ENCODE measurements at places on chromosomes 12 and 14. TPM values are rescaled to one million over a fixed set of nuclear protein-coding genes. Genes with fewer than 3 reads are reported as not detected.
A peak's percentile ranks its signal among the peaks of the same experiment; 100 is the strongest.

Gene SLC17A8
- 14.8 TPM for total RNA-seq

DNA sequence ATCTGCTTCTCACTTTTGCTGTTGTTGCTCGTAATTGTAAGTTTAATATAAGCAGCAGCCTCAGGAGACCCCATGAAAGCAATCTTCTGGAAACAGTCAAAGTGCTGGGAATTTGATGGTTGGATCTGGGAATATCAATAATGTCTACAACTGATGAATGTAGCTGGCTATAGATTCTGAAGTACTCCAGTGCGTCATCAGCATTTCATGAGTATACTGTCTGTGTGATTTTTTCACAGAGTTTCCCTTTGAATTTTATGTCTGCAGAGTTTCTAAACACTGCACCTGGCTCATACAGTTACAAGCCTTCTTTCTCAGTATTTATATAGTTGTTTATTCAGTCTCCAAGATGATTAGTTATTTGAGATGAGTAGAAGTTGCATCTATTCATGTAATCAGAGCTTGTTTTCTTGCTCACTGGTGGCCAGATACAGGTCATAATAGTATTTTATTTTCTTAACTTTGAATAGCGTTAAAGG is 222.3 kb downstream of the RAD51B start:
- DNase-seq: no peak

DNA sequence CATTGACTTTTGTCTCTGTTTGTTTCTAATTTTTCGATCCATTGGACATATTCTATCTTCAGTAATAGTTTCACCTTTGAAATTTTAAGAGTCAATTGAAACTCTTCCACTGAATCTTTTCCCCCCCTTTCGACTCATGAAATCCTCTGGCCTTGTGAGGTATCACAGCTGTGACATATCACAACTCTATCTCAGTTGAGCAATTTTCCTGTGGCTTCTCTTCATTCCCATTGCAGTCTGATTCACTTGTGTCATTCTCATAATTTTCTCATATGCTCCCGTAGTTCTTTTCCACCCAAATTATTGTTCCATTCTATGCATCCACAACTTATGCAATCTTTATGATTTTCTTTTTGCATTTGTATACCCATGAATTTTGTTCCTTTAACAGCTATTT is 261.6 kb downstream of the DACT1 start:
- DNase-seq: no peak

GRCh38 chr14:103522649-103523574 is at the start of gene CKB:
TSS of gene CKB (minus strand) at chr14:103522830. CDS start at chr14:103522493, 337 bp downstream.
- DNase-seq: peak; percentile 66

Gene FSCB
- 0.80 TPM for total RNA-seq

GRCh38 chr14:91390165-91390778 is 27.3 kb downstream of the CCDC88C start:
- no peak for DNase-seq

- DNase-seq: no peak
Observed at GRCh38 chr12:64500394-64500793, 48.5 kb downstream of the TBK1 start.

Gene LRFN5
- 2.1 TPM for total RNA-seq

DNA sequence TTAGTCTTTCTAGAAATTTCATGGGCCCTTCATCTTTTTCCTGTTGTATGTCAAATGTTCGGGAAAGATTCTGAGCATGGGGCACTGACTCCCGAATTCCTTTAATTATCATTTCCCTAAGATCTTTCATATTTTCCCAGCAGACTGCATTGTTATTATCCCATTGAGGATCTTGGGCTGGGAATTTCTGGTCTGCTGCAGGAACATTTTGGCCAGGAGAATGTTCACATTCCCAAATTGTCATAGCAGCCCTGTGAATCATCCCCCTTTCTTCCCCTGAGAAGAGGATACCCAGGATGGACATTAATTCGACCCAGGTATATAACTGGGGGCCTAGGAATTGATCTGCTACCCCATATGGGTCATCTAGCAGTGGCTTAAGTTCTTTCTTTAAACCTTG is 112.5 kb downstream of the RIN3 start:
- DNase-seq: no peak

- DNase-seq: no peak
Observed at GRCh38 chr12:112961074-112961473, 17.2 kb upstream of the OAS2 start.

- no peak for DNase-seq
Observed at GRCh38 chr12:103745962-103746361, 95.1 kb downstream of the NT5DC3 start.

- DNase-seq: no peak
Observed at GRCh38 chr14:67785270-67786109, 30.9 kb downstream of the ZFYVE26 start.

DNA sequence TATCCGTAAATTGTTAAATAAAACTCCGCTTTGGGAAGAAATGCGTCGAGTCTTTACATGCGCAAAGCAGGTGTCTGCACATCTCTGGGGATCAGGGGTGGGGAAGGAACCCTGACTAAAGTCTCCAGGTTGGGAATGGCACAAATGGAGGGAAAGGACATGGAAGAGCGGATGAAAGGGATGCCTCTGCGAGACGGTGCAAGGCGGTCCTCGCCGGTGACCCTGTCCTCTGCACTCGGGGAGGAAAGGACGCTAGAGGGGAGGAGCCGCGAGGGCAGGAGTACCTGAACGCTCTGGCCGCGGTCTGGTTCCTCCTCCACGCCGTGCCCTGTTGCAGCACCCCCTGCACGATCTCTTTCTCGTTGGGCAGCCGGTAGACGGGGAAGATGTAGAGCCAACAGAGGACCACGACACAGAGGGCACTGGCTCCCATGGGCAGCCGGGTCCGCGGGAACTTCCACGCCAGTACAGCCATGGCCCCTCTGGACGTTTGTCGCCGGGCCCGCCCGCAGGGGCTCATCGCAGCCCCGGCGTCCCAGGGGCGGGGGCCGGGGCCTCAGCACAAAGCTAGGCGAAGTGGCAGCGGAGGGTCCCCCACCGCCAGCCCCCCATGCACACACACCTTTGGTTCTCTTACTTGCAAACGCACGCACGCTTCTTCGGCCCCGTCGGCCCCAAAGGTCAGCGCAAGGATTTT is 646 bp downstream of the ST8SIA1 start:
- no peak for DNase-seq

DNA sequence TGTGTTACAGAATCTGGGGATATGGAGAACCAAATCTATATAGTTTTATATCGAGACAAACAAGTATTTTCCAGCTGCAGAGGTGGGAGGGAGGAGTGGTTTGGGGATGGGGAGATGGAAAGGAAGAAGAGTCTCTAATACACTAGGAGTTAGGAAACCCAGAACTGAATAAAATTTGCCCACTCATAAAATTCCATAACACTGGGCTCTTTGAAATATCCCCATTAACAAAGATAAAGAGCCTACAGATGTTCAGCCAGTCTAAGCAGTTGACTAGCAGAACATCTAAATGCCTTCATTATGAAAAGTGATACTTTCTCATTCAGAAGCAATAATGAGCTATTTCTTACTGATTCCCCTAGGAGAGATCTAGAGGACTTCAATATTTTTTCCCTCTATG is 151.7 kb upstream of the GZMB start:
- DNase-seq: no peak

Gene PSME1
- total RNA-seq: 192 TPM

GRCh38 chr14:75053396-75054291 is 2.4 kb upstream of the MLH3 start:
- no peak for DNase-seq

GRCh38 chr14:84029720-84030119 is 1500.2 kb upstream of the FLRT2 start:
- DNase-seq: no peak

DNA sequence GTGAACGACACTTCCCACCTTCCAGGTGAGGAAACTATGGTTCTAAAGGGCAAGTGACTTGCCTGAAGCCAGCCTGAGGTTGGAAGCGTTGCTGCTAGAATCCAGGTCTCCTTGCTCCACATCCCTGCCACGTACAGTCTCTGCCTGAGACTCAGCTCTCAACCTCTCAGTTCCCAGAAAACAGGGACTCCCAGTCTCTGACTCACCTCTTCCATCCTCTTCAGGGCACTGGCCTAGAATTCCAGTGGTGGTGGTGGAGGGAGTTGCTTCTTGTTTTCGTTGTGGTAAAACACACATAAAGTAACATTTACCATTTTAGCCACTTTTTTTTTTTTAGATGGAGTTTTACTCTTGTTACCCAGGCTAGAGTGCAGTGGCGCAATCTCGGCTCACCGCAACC is 7.3 kb downstream of the GPR68 start:
- no peak for DNase-seq

Gene NTS
- total RNA-seq: 2.0 TPM

GRCh38 chr12:4843907-4844306 is 65.8 kb upstream of the KCNA1 start:
- no peak for DNase-seq

- no peak for DNase-seq
Observed at GRCh38 chr12:6688543-6688998, 604 bp downstream of the ZNF384 start.

Gene RERG
- 20.1 TPM for total RNA-seq

DNA sequence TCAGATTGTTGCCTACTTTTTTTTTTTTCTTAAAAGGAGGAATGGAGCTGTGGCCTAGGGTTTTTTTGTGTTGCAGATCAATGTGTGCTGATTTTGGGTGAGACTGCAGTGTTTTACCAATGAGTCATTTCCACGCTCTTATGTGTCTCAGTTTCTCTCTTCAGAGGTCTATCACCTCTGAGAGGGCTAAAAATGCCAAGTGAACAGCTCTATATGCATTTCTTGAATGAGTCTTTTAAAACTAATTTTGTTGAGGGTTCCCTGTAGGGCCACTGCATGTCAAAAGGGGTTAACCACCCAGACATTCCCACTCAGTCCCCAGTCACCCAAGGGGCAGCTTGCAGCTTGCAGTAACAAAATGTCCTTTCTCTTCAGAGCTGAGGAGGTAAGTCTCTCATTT is 24.3 kb upstream of the GLIPR1L2 start:
- DNase-seq: no peak

DNA sequence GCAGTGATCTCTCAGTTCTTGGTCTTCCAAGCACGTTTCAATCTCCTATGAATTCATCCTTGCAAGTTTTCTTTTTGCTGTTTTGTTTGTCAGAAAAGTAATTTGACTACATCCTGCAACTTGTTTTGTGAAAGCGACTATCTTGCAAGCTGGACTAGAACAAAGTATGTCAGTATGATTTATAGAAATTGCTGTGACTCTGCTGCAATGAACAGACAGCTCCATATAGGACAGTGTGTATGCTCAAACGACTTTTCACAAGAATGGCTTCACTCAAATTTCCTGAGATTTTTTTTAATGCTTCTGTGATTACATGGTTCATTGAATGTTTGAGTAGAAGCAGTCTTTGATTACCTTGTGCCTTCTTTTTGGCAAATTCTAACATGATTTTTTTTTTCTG is 123.5 kb upstream of the TRHDE start:
- no peak for DNase-seq

DNA sequence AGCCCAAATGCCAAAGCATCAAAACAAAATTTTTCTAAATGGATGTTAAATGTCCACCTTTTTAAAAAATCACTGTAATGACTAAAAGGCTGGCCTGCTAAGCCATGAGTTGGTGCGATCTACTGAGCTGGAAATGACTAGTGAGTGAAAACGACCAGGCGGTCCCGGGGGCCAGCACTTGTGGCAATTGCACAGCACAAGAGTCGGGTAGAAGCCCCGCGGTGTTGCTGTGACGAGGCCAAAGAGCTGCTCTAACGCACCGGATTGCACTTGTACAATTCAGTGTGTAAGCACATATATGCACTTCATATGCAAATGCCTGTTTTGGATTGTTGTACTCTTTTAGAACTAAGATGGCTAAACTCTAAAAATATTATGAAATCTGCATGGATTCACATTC is 64.1 kb upstream of the DYNC1H1 start:
- DNase-seq: no peak

- no peak for DNase-seq
Observed at GRCh38 chr12:107468182-107468581, 217.4 kb upstream of the PWP1 start.

- peak; percentile 85 for DNase-seq
Observed at GRCh38 chr12:78430551-78430950, 434.0 kb upstream of the SYT1 start.

- no peak for DNase-seq
Observed at GRCh38 chr14:101192661-101193000, 289.1 kb upstream of the RTL1 start.

DNA sequence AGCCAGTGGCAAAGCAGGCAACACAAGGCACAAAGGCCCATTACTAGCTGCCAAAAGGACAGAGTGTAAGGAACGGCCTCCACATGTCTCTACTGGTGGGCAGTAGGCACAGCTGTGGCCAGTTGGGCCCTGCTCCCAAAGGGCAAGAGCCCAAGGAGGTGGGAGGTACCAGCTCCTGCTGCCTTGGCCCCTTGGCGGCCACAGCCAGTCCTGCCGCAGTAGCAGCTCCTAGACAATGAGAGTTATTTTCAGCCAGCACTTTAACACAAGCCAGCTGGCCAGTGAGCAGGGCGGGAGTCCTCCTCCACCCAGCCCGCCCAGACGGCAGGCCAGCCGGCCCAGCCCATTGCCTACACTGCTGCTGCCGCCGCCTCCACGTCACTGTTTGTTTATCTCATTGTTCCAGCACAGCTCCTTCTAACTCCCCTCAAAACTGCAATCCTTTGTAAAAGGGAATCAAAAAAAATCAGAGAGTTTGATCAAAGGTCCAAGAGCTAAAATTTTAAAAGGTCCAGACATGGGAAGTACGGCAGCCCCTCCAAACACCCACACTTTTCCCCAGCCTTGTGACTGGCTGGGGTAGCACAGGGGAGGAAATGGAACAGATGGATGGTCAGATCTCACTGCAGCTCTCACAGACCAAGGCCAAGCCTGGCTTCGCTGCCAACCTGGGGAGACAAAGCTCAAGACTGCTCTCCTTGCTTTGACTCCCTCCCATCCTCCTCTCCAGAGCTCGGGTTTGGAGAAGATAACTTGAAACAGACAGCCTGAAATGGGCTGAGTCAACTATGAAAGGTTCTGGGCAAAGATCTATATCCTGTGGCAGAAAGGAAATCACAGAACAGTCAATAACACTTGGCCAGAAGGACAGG is 33.5 kb downstream of the FMNL3 start:
- peak; percentile 98 for DNase-seq

- DNase-seq: no peak
Observed at GRCh38 chr12:106975098-106975497, 11.8 kb downstream of the MTERF2 start.
